ENCODE measurements at places on chromosomes 7 and 10. TPM values are rescaled to one million over a fixed set of nuclear protein-coding genes. Genes with fewer than 3 reads are reported as not detected.

DNA sequence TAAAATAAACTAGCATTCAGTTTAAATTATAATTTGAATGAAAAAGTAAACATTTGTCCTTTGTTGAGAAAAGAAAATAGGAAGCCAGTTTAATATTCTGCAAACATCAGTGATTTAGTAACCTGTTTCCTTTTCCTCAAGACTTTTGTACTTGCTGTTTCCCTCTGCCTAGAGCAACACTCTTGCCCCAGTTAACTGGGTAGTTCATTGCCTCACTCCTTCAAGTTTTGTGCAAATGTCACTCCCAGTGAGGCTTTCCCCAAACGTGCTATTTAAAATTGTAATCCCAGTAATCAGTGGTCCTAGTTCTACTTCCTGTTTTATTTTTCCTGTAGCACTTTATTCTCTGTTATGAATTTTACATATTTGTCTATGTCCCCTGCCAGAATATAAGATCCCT lies 23.8 kb downstream of the DLD start:
- DNase-seq = no peak

Gene WEE2
- total RNA-seq = not detected

GRCh38 chr10:63910806-63911205 lies 389.6 kb downstream of the REEP3 start:
- no peak for DNase-seq

GRCh38 chr7:147436718-147437117 lies 1153.8 kb upstream of the C7orf33 start:
- DNase-seq = no peak

DNA sequence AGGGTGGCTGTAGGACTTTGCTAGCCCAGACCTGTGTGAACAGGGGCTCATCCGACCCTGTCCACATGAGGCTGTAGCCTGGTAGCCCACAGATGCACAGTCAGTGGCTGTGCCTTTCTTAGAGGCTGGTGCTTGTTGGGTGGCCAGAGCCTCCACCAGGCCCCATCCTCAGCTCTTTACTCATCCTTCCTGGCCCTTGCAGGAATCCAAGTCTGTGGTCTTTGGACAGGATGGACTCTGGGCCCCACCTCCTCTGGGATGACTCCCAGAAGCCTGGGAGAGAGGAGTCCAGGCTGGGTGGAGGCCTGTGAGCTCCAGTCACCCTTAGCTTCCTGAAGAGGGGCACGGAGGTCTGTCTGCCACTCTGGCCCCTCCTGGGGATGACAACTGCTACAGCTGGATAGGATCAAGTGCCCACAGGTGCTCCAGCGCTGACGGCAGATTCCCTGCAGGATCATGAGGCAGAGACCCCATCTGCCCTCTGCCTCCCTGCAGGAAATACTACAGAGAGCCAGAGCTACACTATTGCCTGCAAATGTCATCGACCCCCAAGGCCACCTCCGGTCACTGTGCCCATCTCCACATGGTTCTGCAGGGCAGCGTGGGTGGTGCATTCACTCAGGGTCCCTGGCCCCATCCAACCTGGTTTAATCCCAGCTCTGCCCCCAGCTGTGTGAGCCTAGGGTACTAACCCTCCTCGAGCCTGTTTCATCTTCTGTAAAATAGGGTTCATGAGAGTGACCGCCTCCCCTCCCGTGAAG lies 114.5 kb downstream of the PTPN20 start:
- DNase-seq = peak; percentile 35

Gene PTPRN2
- 7.8 TPM for total RNA-seq

DNA sequence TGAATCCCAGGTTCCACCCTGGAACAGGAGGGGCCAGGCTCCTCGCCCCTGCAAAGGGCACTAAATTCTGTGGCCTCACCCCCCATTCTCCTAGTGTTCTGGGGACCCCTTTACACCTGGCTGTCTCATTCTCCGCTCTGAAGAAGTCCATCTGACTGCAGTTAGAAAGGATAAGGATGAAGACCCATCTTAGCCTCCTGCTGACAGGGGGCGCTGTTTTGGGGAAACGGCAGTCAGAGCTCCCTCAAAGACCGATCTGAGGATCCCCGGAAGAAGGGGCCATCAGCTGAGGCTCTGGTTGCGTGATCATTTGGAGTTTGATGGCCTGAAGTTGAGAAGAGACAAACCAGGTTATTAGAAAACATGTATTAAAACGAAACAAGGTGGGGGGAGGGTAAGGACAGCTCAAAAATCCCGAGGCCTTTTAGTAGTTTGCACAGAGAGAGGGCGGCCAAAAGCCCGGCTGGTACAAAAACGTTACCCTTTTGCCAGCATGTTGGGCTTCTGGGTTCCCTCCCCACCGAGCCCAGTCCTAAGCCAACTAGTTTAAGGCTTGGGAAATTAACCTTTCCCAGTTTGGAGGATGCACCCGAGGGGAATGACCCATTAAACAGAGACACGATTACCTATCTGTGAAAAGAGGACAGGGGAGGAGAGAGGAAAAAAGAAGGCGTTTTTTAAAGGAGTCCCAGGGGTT lies 102.8 kb downstream of the CHN2 start:
- DNase-seq = no peak

DNA sequence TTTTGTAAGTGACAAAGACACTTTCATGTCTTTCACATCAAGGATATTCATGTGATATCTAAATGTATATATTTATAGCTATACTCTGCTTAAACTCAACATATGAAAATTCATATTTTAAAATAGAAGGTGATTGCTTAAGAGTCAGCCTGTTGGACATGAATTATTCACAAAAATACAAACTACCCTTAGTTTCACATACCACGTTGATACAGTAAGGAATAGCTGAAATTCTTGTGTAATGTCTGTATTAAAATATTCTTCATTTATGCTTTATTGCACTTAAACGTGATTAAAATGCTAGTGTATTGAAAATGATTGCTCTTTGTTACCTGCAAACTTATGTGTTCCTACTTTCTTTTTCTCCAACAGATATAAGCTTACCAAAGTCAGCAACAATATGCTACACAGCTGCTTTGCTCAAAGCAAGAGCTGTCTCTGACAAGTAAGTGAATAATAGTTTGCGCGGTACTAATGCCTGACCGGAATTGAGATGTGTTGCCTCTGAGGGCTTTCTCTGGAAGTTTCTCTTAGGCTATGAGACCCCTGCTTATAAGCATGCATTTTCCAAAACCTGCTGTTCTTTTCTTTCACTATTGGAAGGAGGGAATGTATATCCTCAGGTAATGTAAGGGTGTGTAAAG lies 133.8 kb downstream of the WNT2 start:
- DNase-seq = no peak

Gene ATXN7L1
- 31.6 TPM for total RNA-seq

GRCh38 chr10:105691811-105692210 lies 1050.7 kb downstream of the SORCS3 start:
- DNase-seq = no peak

DNA sequence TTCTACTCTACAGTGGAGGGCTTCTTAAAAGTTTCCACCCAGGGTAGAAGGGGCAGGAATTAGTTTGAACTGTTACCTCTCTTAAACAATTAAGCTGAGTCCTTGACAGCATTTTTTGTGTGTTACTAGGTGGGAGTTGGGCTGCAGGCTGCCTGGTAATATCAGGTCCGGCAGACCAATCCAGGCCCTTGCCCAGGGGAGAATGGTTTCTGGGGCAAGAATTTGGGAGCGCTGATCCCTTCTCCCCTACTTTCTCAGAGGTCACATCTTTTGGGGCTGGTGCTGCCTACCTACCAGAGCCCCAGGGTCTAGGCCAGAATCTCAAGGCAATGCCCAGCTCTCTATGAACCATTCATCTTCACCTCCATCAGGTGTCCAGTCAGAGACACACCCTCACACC lies 1.6 kb downstream of the PPRC1 start:
- DNase-seq = no peak

- DNase-seq = no peak
Measured at GRCh38 chr10:23614483-23614882, 175.6 kb downstream of the OTUD1 start.

GRCh38 chr10:77075926-77076325 lies 561.7 kb downstream of the KCNMA1 start:
- DNase-seq = no peak

DNA sequence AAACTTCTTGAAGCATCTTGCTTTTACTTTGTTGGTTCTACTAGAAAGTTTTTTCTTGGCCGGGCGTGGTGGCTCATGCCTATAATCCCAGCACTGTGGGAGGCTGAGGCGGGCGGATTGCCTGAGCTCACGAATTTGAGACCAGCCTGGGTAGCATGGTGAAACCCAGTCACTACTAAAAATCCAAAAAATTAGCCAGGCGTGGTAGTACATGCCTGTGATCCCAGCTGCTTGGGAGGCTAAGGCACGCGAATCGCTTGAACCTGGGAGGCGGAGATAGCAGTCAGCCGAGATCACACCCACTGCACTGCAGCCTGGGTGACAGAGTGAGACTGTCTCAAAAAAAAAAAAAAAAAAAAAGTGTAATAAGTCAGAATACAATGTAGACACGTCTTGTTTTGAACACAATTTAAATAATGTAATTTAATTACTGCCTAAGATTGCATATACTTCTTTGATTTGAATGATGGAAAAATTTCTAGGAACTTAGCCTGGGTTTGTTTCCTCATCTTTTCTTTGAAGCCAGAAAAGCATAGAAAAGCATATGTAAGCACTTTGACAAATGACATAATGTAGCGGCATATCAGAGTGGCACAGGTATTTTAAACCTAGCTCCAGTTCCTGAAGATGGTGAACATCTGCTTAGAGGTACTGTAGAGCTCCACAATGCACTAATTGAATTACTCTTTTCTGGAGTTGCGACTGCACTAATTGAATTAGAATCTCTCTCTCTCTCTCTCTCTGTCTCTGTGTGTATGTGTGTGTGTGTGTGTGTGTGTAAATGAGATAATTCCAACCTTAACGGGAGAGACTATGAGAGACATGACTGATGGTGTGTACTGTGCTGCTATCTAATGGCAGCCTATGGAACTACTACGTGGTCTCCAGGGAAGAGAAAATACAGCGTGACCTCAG lies 87.8 kb downstream of the BTRC start:
- DNase-seq = no peak

GRCh38 chr10:69315100-69315542 lies 36.8 kb downstream of the HK1 start:
- DNase-seq = no peak

GRCh38 chr7:141011443-141011842 lies 3.3 kb downstream of the MRPS33 start:
- DNase-seq = no peak

Gene ELMO1
- 51.9 TPM for total RNA-seq

DNA sequence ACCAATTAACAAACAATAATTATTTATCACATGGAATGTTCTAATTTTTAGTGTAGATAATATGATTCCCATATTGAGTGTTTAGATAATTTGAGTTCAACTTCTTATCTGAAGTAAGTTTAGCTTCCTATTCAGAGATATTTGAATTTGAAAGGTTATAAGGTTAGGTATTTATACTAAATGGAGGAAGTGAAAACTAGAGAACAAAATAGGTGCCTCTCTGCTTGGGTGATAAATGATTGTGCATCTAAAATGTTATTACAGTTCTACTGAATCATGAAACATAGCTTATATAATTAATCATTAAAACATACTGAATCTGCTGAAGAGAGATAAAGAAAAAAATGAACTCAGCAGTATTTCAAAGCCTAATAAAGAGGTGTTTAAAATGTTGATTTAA lies 1174.3 kb downstream of the XPNPEP1 start:
- DNase-seq = no peak

DNA sequence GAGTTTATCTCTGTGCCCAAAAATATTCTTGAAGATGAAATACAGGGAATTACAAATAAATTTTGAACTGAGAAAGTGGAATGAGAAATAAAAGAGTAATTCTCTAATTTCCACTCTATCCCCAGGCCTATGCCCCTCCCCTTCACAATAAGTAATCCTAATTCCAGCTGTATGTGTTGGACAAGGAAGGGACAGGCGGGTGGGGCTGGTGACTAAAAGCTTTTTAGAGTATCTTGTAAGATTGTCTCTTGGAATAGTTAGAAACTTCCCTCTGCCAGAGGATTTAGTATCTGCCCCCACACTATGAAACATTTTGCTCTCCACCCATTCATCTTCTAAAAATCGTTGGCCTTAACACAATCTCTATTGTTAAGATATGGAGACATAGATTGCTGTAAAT lies 199.2 kb downstream of the MBL2 start:
- DNase-seq = no peak

DNA sequence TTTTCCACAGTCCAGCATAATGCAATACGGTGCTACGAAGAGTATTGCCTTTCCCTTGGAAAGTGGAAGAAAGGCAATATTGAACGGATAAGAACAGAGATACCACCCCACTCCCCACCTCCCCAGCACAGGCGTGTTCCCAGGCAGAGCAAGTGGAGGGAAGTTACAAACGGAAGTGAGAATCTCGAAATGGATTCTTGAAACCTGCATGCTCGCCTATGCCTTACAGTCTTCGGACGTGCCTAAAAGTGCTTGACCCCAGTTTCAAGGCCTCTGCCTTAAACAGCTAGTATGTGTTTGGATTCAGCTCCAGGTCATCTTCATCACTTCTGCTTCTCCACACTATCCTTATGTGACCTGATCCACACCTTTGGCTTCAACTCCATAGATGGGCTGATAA lies 35.0 kb upstream of the USP6NL start:
- DNase-seq = no peak

GRCh38 chr10:44668336-44668735 lies 242.8 kb upstream of the TMEM72 start:
- no peak for DNase-seq

DNA sequence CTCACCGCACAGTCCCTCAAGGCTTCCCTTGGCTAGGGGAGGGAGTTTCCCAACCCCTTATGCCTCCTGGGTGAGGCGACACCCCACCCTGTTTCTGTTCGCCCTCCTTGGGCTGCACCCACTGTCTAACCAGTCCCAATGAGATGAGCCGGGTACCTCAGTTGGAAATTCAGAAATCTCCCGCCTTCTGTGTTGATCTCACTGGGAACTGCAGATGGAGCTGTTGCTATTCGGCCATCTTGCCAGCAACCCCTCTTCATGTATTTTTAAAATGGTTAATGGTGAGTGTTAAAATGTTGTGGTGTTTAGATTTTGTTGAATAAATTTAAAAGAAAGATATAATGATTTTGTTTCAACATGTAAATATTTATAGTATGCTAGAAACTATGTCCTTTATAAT lies 22.0 kb downstream of the UMAD1 start:
- DNase-seq = no peak

Gene OR2A1
- not detected for total RNA-seq

Gene ECHDC3
- total RNA-seq = 13.3 TPM

Gene GBX1
- total RNA-seq = not detected

DNA sequence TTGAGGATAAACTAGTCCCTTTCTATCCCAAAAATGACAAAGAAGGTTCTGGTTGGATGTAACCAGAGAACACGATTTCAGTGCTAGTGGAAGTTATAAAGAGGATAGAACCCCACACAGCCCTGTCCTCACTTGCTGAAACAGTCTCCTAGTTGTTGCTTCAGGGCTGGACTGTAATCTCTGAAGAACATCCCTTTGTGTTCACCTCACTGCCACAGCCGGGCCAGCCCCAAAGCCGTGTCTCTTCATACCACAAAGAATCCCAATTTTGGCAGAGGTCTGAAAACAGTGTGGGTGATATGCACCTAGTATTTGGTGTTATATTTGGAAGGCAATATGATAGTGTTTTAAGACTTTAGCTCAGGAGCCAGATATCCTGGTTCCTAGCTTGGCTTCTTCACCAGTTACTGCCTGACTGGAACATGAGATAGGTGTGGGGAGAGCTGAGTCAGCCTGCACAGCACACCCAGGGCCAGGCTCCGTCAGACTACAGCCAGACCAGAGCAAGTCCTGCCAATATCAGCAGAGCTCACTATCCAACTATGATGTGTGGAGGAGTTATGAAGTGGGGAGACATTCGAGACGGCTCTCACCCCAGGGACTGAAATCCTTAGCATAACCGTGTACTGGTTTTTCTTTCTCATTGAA lies 21.2 kb downstream of the CYP3A4 start:
- peak; percentile 51 for DNase-seq

Gene ARHGAP22
- total RNA-seq = 4.6 TPM
